ENCODE measurements at places on chromosomes 1 and 21.

GRCh38 chr1:172154551-172154950 is 265.9 kb upstream of the C1orf105 start:
- DNase-seq = no peak

DNA sequence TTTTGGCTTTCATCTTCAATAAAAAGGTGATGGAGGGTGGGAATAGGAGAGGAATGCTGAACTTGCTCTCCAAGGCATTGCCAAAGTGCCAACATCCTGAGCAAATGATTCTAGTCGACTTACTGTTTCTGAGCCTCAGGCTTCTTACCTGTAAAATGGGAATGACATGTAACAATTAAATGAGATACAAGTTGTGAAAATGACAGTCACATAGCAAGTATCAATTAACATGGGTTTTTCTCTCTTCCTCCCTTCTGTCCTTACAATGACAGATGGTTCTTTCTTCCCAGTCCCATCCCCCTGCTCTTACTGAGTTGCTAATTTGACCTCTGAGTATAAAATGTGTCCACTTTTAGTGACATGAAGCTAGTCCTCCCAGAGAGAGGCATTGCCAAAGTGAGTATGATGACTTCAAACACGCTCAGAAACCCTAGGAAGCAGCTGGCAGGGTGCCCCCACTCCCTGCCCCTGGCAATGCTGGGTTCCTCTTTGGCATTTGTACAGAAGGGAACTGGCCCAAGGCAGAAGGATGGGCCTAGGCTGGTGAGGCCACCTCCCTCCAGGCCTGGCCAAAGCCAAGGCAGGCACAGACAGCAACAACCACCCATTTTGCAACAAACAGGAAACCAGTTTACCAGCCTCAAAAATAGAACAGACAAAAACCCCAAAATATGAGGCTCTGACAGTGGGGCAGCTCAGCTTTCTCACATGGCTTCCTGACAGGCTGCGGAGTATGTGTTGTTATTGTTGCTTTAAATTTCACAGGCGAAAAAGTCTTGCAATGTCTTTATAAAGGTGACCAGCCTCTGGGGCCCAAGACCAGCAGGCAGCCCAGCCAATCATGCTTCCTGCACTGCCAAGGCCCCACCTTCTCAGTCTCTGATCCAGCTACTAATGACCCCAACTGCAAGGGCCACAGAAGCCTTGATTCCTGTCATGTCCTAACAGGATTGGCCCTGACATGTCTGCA is 115.9 kb downstream of the HIVEP3 start:
- DNase-seq = no peak

- DNase-seq = no peak
Measured at GRCh38 chr1:228732426-228732825, 2.9 kb upstream of the RHOU start.

DNA sequence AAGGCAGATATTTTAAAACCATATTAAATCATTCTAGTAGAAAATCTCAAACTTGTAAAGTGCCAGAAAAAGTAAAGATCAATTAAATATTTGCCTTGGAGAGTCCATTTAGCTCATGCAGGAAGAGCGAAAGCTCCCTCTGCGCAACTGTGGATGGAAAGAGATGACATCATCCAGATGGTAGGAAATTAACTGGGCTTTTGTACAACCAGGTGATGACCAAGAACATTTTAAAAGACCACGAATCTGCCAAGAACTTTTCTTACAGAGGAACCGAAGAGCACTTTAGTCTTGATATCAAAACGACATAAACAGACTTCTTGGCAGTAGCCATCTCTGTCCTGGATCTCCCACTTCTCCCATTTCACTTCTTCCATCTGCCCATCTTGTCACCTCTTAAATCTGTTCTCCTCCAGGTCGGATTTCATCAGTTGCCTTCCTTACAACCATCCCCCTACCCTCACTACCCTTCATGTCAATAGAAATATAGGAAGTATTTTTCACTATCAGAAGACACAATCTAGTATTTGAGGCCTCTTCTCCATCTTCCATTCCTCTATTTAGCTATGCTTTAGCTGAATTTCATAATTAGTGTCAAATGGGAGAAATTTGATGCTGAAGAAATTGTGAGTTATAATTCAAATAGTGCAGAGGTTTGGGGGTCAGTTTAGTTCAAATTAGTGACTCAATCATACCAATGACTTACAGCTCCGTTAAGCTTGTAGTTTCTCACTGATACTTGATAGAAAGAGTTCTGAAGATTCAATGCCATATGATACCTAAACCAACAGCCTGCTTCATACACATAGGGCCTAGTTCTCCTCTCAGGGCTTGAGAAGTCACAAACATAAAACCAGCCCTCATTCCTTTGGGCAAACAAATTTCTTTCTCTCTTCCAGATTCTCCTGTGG is 22.0 kb upstream of the DNASE2B start:
- DNase-seq = no peak

GRCh38 chr21:15735409-15735808 is 5.6 kb downstream of the USP25 start:
- DNase-seq = no peak

DNA sequence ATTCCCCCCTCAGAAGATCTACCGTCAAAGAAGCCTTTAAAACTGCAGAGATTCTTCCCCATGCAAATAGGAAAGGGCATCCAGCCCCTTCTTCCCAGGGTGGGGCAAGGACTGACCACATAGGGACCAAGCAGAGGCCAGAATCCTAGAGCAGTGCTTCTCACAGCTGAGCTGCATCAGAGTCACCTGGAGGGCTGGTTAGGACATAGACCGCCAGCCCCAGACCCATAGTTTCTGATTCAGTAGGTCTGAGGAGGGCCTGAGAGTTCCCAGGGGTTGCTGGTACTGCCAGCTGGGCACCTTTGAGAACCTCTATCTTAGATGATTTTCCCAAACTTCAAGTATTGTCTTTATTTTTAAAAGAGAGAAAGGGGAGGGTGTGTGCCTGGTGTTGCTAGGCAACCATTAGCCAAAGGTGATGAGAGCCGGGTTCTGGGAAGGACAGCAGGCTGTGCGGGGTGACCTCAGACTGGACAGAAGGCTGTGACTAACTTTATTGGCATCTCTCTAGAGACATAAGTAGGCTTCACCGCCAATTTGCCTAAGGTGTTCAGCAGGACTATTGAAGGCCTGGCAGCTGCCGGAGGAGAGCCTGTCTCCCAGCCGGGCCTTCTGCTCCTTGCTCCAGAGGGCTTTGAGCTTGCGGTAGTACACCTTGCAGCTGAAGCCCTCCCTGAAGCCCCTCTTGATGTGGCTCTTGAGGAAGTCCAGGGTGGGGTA is 3.0 kb downstream of the SPATA46 start:
- DNase-seq = no peak

- DNase-seq = no peak
Measured at GRCh38 chr1:67227196-67227595, 60.9 kb downstream of the IL23R start.

- DNase-seq = no peak
Measured at GRCh38 chr1:207336559-207337467, 15.3 kb downstream of the CD55 start.

GRCh38 chr1:89050649-89051033 is 14.4 kb downstream of the GBP1 start:
- no peak for DNase-seq

DNA sequence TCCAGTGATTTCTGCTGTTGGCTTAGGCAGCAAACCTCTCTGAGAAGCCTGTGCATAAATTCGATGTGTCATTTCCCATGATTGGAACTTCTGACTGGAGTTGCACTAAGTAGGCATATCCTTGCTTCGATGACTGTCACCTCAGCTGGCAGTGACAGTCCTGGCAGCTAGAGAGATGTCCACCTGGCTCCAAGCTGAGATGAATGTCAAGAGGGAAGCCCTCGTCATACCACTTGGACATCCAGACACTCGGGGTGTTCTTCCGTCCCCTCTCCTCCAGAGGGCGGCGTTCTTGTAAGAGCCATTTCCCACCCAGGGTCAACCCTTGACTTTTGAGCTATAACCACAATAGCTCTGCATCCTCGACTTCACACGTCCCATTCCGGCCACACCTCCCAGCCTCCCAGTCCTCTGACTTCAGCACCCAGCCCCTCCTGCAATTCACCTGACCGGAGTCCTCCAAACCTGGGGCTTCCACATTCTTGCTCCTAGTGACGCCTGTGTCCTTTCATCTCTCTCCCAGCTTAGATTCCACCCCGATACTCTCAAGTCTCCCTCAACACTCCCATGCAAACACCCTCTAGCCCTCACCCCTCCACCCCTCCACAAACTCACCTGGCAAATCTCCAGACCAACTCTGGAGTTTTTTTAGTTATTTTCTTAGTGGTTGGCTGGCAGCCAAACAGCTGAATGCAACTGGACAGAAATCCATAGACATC is 17.3 kb downstream of the CA6 start:
- DNase-seq = peak; percentile 76

DNA sequence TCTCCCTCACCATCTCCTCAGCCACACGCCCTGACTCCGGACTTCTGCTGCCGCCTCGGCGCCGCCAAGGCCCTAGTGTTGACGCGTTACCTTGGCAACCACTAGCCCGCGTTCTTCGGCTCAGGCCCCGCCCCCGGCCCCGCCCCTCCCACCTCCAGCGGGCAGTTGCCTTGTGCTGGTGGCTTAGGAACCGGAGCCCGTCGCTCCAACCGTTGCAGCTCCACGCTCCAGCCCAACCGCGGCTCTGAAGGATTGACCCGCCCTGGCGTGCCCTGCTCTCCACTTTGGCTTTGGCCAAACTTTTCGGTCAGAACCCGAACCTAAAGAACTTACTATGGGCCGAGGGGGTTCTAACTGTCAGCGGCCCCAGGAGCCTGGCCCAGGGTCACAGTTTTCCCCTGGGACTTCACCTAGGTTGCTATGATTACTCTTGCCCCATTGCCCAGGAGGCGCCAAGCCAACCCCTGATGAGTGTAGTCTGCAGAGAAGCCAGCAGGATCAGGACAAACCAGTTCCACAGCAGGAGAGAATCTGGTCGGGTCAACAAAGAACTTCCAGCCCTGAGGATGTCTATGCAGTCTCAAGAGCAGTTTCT is at the start of gene CFAP45:
Gene CFAP45 (minus strand): TSS at position 80 of the 595 bp plus-strand sequence. CDS start 67 bp downstream, at position 13.
- peak; percentile 70 for DNase-seq

DNA sequence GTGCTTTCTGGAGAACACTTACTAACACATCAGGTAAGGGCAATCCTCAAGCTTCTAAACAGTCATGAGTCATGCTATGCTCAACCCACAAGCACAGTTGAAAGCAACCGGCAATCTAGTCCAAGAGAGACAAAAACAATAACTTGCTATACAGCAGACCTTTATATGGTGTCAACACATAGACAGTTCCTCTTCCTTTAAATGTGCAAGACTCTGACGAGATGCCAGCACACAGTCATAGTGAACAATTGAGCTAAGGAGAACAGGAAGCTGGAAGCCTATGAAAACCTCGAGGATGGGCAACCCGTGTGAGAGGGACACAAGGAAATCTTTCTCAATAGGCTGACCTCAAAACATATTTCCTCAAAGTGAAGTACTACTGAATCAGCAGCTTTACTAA is 5.3 kb downstream of the ADIPOR1 start:
- DNase-seq = no peak

DNA sequence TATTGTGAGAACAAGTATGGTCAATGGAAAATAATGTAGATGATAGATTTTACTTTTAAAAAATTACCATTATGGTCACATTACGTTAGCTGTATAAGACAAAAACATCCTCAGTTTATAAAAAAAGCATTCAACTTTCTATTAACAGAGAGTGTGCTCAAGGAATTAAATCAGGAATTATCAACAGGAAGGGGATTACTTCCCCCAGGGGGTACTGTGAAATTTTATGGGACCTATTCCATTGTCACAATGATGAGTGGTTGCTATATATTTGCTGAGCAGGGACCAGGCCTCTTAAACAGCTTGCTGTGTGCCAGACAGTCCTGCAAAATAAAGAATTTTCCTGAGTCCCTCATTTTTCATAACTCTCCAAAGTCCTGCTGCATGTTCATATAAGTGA is 21.2 kb downstream of the JAM2 start:
- no peak for DNase-seq

DNA sequence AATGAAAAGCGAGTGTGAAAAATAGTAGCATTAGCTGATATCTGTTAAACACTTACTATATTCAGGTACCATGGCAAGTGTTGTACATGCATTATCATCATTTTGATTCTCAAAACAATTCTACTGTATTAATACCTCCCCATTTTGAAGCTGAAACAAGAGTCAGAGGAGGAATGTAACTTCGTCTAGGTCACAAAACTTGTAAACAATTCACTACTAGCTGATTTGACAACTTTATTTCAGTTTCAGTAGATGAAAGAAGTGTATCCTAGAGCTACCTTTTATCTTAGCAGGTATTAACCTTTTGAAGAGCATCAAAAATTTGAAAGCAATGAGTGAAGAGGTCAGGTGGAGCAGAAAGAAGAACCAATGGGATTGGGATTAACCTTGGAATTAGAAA is 1.6 kb downstream of the CD84 start:
- no peak for DNase-seq

DNA sequence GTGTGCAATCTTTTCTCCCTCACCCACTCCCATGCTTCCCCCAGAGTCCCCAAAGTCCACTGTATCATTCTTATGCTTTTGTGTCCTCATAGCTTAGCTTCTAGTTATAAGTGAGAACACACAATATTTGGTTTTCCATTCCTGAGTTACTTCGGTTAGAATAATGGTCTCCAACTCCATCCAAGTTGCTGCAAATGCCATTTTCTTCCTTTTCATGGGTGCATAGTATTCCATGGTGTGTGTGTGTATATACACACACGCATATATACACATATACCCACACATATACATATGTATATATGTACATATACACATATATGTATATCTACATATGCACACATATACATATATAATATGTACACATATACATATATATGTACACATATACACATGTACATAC is 69.3 kb downstream of the ERG start:
- DNase-seq = no peak

- no peak for DNase-seq
Measured at GRCh38 chr21:29803191-29803590, 136.6 kb downstream of the GRIK1 start.

DNA sequence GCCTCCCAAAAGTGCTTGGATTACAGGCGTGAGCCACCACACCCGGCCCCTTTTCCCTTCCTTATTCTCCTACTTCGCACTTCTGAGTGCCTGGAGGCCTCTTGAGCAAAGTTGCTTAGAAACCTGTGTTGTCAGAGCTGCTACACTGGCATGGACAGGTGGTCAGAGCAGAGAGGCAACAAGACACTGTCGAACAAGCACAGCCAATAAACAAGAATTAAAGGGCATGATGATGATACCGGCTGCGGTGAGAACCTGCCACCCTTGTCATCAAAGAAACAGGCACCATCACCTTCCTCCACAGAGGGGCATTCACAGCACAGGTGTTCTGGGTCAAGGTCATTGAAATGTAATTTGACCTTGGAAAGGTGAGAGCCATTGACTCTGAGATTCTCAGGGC is 23.3 kb downstream of the STUM start:
- DNase-seq = no peak

GRCh38 chr1:38004284-38005108 is 818 bp downstream of the FHL3 start:
- no peak for DNase-seq

All from Caco-2 (cell line).